AG09319 (cell line): ENCODE measurements at places on chromosomes 13 and 19.

GRCh38 chr19:57566396-57567265, 7.0 kb upstream of the ZNF550 start:
- no peak for DNase-seq

GRCh38 chr19:21082011-21082975, at the start of gene ZNF714:
Gene ZNF714, plus strand, starts transcription at chr19:21082203. Its CDS starts 16,066 bp downstream, at chr19:21098269.
- DNase-seq = peak; percentile 62

GRCh38 chr19:3178377-3178972, at the start of gene S1PR4:
Gene S1PR4, plus strand, starts transcription at chr19:3178769. Its CDS starts 24 bp downstream, at chr19:3178793.
- no peak for DNase-seq

DNA sequence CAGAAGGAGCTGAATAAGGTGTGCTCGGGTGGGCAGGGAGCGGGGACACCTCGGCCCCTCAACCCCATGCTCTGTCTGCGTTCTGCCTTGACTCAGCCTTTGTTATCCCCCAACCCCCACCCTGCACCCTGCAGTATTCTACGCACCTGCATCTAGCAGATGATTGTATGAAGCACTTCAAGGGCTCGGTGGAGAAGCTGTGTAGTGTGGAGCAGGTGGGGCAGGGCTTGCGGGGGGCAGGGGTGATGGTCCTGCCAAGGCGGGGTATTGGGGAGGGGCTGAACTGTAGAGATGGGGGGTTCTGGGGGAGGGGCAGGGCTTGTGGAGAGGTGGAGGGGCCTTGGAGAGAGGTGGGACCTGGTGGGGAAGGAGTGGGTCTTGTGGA, 6.1 kb downstream of the STXBP2 start:
- no peak for DNase-seq

GRCh38 chr13:35888457-35888883, 242.7 kb downstream of the DCLK1 start:
- DNase-seq = no peak

GRCh38 chr13:34346626-34347025, 528.7 kb downstream of the RFC3 start:
- no peak for DNase-seq

- DNase-seq = no peak
Measured at GRCh38 chr19:44367024-44367423, 10.5 kb upstream of the ZNF112 start.
